Hindlimb muscle (tissue), 1 donor: ENCODE measurements at places on chromosomes 4 and X. TPM values are rescaled to one million over a fixed set of nuclear protein-coding genes. Genes with fewer than 3 reads are reported as not detected.

DNA sequence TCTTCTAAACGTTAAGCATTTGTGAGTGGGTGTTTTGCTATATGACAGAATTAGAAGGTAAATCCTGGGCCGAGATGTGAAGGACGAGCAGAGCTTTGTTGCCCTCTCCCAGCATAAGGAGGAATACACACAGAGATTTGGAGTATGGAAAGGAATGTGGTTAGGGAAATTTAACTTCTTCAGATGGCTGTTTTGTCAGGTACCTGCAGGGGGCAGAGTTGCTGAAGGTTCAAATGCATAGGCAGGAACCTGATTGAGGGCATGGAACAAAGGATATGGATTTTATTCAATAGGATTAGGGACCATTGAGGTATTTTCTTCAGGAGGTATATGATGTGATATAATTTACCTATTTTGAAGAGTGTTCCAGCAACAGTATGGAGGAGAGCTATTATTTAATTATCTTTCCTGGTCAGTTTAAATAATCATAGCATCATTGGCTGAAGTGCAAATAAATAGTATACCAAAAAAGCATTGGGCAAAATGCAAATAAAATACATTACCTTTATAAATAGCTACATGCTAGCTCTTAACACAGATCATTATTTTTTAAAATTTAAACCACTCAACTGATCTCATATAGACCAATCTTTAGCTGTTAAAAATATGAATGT, 143.6 kb downstream of the SLIT2 start:
- no peak for DNase-seq

The SSX4 gene
- polyA plus RNA-seq = not detected

DNA sequence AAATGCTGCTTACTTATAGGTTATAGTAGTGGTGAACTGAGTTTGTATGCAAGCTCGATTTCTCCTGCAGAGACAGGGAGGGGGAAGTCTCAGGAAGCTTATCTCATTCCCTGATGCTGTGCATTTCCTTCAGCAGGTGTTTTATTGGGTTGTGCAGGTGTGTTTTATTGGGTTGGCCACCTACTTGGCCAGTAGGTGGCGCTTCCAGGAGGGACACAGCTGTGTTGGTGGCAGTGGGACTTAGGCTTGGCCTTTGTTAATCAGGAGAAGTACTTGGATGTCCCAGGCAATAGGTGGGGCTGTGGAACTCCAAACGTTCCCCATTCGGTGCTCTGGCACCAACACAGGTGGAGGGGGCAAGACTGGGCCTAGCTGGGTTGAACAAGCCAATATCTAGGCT, 196.0 kb upstream of the DCAF8L1 start:
- DNase-seq = no peak

GRCh38 chrX:71400710-71401109, 34.6 kb downstream of the TAF1 start:
- DNase-seq = no peak

The ADGRL3 gene
- polyA plus RNA-seq = 21.0 TPM

- no peak for DNase-seq
Observed at GRCh38 chr4:163622379-163623035, 128.0 kb downstream of the TMA16 start.
